ENCODE measurements at places on chromosomes 2 and 18.

GRCh38 chr2:142881619-142882018, 4.2 kb downstream of the KYNU start:
- DNase-seq, result no peak

- no peak for DNase-seq
These were observed 28.2 kb upstream of the IMPA2 start for GRCh38 chr18:11953113-11953512.

- no peak for DNase-seq
These were observed 62.7 kb upstream of the ST3GAL5 start for GRCh38 chr2:85951351-85952067.

DNA sequence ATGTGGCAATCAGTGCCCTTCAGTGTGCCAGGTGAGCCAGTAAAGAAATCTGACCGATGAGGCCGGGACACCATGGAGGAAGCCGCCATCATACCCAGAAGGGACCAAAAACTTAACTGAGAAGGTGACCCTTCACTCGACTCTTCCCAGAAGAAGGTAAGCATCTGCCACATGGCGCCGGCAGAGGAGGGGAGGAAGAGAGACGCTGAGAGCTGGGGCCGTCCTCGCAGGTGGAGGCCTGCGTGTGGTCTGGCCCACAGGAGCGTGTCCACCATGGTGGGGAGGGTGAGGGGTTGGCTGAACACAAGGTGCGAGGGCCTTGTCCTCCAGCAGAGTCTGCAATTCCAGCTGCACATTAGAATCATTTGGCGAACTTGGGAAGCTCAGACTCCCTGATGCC, 513.1 kb upstream of the RAB6C start:
- no peak for DNase-seq

DNA sequence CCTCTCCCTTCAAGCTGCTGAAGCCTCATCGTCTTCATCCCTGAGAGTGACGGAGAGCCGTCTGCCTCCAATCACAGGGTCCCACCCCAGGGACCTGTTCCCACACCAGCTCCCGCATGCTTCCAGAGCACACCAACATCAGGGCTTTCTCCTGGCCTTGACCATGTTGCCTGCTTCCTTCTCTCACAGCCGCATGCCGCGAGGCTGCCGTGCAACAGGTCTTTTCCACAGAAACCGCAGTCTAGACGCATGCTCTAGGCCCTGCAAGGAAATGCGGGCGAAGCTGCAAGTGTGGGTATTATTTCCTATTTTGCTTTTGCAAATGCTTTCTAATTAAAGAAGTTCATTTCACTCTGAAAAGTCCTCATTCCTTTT, 277.8 kb downstream of the EIPR1 start:
- DNase-seq, result no peak

DNA sequence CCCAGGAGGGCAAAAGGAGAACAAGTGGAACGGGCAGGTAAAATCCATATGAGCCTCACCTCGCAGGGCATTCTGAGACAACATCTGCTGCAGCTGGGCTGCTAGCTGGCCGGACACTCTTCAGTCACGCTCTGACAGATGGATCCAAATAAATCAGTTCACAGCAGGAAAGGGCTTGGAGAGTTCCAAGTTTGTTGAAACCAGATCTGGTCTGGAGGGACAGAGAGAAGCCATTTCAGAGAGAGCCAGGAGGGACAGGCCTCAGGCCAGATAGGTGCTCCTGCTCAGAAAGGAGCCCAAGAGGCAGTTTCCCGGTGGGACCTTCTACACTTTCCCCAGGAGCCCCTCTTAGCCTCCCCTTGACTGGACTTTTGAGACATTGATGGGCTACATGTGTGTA, 28.2 kb upstream of the TNP1 start:
- DNase-seq, result no peak

- DNase-seq, result no peak
These were observed 3.1 kb upstream of the TMEM150A start for GRCh38 chr2:85605406-85606115.

GRCh38 chr18:70328169-70328568, 39.3 kb downstream of the SOCS6 start:
- DNase-seq, result no peak

DNA sequence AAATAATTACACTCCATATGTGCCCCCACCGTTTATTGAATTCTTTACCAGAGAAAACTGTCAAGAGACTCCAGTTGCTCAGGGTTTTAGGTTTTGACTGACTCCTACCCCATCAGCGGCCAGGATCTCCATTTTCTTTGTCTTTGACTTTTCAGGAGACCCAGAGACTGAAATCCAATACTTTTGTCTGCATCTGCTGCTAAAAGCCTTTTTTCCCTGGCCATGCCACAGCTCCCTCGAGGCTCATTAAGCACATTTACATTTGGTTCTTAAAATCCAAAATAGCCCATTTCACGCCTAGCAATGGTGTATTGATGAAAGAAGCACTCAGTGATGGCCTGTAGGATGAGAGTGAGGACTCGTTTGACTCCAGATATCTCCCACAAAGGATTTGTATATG, 332.6 kb upstream of the ACVR2A start:
- no peak for DNase-seq

DNA sequence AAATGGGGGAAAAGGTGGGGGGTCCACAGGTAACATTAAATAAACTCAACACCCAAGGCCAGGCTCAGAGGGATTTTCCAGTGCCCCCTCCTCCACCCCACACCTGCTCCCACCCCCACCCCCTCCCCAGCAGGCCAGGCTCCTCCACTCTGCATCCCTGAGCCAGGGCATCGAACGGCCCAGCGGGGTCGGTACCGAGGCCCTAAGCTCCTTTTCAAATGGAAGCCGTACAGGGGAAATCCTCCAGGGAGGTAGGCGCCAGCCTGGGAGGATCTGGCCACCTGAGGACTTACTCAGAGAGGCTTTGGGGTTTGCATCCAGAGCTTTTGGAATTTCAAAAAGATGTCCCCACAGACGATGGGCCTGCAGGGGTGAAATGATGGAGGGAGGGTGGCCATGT, 46.5 kb downstream of the ZFP36L2 start:
- DNase-seq, result no peak

GRCh38 chr2:10316860-10317259, 14.2 kb downstream of the HPCAL1 start:
- DNase-seq, result no peak
